Hindlimb muscle (tissue), 1 donor: ENCODE measurements at places on chromosomes 2 and 18.

DNA sequence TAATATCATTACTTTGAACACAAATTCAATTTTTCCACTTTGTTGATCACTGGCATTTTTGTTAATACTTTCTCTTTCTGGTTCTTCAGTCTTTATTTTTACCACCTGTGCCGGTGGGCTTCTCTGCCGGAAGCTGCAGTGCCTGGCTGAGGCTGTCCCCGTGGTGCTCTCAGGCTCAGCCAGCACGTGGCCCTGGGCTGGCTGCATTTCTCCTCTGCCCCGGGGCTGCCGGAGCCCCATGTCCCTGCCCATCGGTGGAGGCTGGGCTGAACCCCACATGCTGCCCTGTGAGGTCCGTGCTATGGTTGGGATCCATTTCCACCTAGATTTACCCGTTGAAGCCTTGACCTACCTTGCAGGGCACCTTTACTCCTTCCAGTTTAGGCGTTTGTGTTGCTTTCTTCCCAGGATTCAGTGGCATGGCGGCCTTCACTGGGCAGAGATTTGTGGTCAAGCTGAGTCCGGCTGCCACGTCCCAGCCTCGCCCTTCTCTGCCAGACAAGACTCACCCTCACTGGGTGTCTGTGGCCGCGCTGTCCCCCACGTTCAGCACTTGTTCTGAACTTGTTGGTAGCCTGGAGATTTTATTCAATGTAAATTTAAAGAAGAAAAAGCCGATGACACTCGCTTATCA lies 12.8 kb upstream of the TMEM18 start:
- DNase-seq = no peak

GRCh38 chr2:222450021-222450420 lies 25.7 kb downstream of the SGPP2 start:
- no peak for DNase-seq

GRCh38 chr2:237724811-237725478 lies 73.6 kb upstream of the RBM44 start:
- no peak for DNase-seq

DNA sequence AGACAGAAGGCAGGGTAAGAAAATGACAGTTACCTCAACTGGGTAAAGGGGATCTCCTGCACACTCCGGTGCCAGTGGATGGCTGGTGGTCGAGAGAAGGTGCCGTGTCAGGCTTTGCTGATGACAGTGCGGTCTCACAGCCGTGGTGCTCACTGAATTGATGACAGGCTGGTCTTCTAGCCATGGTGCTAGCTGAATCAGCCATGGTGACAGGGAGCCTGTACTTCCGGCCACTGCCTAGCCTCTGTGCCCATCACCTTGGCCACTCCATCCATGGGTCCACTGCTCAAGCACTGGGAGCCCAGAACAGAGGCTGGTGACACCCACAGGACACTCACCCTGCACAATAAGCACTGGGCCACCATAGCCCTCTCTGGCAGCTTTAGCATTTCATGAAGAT lies 315.9 kb downstream of the FBXO15 start:
- no peak for DNase-seq

- DNase-seq = no peak
These were observed 177.2 kb upstream of the NETO1 start for GRCh38 chr18:73045037-73045436.
